ENCODE measurements at places on chromosomes 7 and 10. TPM values are rescaled to one million over a fixed set of nuclear protein-coding genes. Genes with fewer than 3 reads are reported as not detected.
A peak's percentile ranks its signal among the peaks of the same experiment; 100 is the strongest.

Gene GRID1
- total RNA-seq, result 7.3 TPM

Gene ATXN7L1
- total RNA-seq, result 8.2 TPM

Gene TEX36
- total RNA-seq, result not detected

Gene OPN1SW
- total RNA-seq, result not detected

Gene EVX1
- total RNA-seq, result 0.21 TPM

DNA sequence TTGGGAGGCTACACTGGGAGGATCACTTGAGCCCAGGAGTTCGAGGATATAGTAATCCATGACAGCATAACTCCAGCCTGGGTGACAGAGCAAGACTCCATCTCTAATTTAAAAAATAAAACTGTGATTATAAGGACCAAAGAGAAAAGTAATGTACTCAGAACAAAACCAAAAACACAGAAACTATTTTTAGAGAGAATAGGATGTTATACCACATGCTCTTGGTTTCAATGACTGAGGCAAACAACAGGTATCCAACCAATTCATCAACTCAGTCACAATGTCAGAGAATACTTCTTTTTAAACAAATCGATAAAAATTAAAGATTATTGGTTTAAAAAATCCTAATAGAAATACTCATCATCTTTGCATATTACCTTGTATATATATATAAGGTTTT is 186.7 kb downstream of the TPK1 start:
- H3K36me3 ChIP-seq, result no peaks in the 10 kb centered on the region
- no peaks in the 10 kb centered on the region for H3K4me1 ChIP-seq
- H3K4me3 ChIP-seq, result no peak overlapping the region

- no peaks in the 10 kb centered on the region for H3K4me1 ChIP-seq
- DNase-seq, result no peak
- H3K4me3 ChIP-seq, result no peak overlapping the region
- H3K27ac ChIP-seq, result no peak overlapping the region
- H3K27me3 ChIP-seq, result no peaks in the 10 kb centered on the region
- H3K36me3 ChIP-seq, result no peaks in the 10 kb centered on the region
These were observed 103.9 kb upstream of the POT1 start for GRCh38 chr7:125033506-125033905.

GRCh38 chr7:156944876-156945275 is 4.6 kb upstream of the NOM1 start:
- no peaks in the 10 kb centered on the region for H3K27me3 ChIP-seq
- no peaks in the 10 kb centered on the region for H3K4me1 ChIP-seq
- no peak overlapping the region for H3K4me3 ChIP-seq
- no peak overlapping the region for H3K27ac ChIP-seq
- DNase-seq, result no peak
- no peaks in the 10 kb centered on the region for H3K36me3 ChIP-seq

DNA sequence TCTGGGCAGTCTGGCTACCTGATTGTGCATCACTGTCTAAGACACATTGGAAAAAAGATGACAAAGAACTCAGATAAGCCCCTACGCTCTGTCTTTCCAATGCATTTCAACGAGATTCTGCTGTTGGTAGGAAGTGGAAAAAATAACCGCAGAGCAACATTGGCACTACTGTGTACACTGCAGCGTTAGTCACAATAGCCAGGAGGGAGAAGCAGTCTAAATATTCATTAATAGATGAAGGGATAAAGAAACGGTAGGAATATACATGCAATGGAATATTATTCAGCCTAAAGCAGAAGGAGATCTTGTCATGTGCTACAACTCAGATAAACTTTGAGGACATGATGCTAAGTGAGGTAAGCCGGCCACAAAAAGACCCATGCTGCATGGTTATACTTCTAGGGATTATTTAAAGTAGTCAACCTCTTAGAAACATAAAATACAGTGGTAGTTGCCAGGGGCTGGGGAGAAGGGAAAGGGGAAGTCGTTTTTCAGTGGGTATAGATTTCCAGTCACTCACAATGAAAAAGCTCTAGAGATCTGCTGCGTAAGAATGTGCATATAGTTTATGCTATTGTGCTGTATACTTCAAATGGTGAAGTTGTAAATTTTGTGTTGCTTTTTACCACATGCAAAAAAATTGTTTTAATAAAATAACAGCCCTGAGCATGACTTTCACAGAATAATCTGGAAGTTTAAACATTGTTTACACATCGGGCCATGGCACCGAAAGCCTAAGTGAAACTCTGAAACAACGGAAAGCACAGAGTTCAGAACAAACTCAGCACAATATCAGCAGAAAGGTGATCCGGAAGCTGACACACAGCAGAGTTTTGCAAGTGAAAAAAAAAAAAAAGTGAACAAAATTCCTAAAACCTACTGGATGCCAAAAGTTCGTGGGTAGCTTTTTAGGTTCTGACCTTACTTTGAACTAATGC is 40.1 kb downstream of the ELMO1 start:
- no peak overlapping the region for H3K4me3 ChIP-seq
- no peaks in the 10 kb centered on the region for H3K4me1 ChIP-seq
- DNase-seq, result no peak
- no peaks in the 10 kb centered on the region for H3K27me3 ChIP-seq
- peak overlapping the region; percentile 41 for H3K27ac ChIP-seq

- H3K4me1 ChIP-seq, result peaks cover 8% of the 10 kb centered on the region
- H3K27ac ChIP-seq, result no peak overlapping the region
- no peaks in the 10 kb centered on the region for H3K36me3 ChIP-seq
- no peaks in the 10 kb centered on the region for H3K27me3 ChIP-seq
- H3K4me3 ChIP-seq, result no peak overlapping the region
- DNase-seq, result no peak
These were observed 4.7 kb downstream of the ANXA11 start for GRCh38 chr10:80200687-80201086.

- no peak overlapping the region for H3K4me3 ChIP-seq
- no peaks in the 10 kb centered on the region for H3K36me3 ChIP-seq
- no peak for DNase-seq
- no peak overlapping the region for H3K27ac ChIP-seq
- H3K4me1 ChIP-seq, result no peaks in the 10 kb centered on the region
- H3K27me3 ChIP-seq, result no peaks in the 10 kb centered on the region
These were observed 82.2 kb upstream of the GPR141 start for GRCh38 chr7:37601321-37601720.

GRCh38 chr7:26153823-26154783 is 2.1 kb downstream of the NFE2L3 start:
- H3K4me1 ChIP-seq, result peaks cover 10% of the 10 kb centered on the region
- H3K27me3 ChIP-seq, result peaks cover 8% of the 10 kb centered on the region
- H3K36me3 ChIP-seq, result no peaks in the 10 kb centered on the region
- H3K4me3 ChIP-seq, result no peak overlapping the region
- H3K27ac ChIP-seq, result no peak overlapping the region

DNA sequence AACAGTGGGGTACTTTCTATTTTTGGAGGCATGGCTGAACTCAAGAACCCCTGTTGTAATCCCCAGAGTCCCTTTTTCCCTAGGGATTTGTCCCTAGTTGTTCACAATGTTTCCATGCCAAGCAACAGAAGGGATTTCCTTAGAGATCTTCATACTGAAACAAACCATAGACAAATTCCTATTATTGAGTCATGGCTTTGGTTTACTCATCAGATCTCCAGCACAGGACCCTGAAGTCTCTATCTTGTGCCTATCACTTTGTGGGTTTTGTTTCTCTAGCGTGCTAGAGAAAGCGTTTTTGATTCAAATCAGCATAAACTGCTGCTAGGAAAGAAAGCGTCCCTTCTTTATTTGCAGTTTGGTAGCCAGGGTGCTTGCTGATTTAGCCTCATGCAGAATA is 165.0 kb downstream of the BAMBI start:
- no peaks in the 10 kb centered on the region for H3K36me3 ChIP-seq
- no peaks in the 10 kb centered on the region for H3K27me3 ChIP-seq
- DNase-seq, result no peak
- no peak overlapping the region for H3K4me3 ChIP-seq
- H3K27ac ChIP-seq, result peak overlapping the region; percentile 62

GRCh38 chr7:105876964-105877601 is 684 bp upstream of the ATXN7L1 start:
- no peaks in the 10 kb centered on the region for H3K36me3 ChIP-seq
- H3K4me1 ChIP-seq, result no peaks in the 10 kb centered on the region
- peak; percentile 44 for DNase-seq
- H3K27me3 ChIP-seq, result no peaks in the 10 kb centered on the region

- no peak overlapping the region for H3K4me3 ChIP-seq
- H3K36me3 ChIP-seq, result no peaks in the 10 kb centered on the region
- peaks cover 39% of the 10 kb centered on the region for H3K4me1 ChIP-seq
- peak overlapping the region; percentile 97 for H3K27ac ChIP-seq
These were observed 90.3 kb downstream of the INPP5A start for GRCh38 chr10:132627666-132628531.

DNA sequence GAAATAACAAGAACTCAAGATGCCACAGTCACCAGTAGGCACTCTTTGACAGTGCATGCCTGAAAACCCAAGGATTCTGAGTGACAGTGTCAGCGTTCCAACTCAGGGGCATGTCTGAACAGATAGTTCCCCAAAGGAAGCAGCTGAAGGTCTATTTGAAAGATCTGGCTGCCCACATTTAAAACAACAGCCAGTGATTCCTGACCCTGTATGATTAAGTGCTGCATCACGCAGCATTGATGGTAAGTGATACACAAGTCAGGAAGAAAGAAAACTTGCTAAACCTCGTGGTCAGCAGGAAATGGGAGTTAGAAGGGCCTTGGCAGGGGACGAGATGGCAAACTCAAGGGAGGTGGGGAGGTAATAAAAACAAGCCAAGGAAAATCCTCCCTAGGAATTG is 1013.1 kb downstream of the TYW1 start:
- no peaks in the 10 kb centered on the region for H3K27me3 ChIP-seq
- H3K4me3 ChIP-seq, result no peak overlapping the region
- no peak for DNase-seq
- no peaks in the 10 kb centered on the region for H3K36me3 ChIP-seq

DNA sequence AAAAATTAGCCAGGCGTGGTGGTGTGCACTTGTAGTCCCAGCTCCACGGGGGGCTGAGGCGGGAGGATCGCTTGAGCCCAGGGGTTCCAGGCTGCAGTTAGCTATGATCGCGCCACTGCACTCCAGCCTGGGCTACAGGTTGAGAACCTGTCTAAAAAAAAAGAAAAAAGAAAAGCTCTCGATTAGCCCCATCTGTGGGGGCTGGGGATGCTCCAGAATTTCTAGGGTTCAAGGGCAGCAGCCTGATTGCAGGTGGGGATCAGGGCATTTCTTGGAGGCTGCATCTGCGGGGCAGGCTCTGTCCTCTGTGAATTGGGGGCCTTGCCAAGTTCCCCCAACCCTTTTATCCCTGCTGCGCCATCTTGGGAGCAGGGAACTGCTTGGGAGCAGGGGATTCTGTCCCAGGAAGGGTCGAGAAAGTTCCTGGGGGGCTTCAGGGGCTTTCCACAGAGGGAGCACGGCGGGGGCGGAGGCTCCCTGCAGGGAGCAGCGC is 651 bp upstream of the ARPC1A start:
- H3K27ac ChIP-seq, result peak overlapping the region; percentile 75
- H3K4me1 ChIP-seq, result peaks cover 6% of the 10 kb centered on the region
- no peak for DNase-seq

GRCh38 chr7:40299097-40299496 is 164.3 kb downstream of the SUGCT start:
- no peaks in the 10 kb centered on the region for H3K4me1 ChIP-seq
- no peak overlapping the region for H3K27ac ChIP-seq
- H3K36me3 ChIP-seq, result no peaks in the 10 kb centered on the region
- no peaks in the 10 kb centered on the region for H3K27me3 ChIP-seq

GRCh38 chr10:119315128-119316001 is 108.0 kb downstream of the GRK5 start:
- no peaks in the 10 kb centered on the region for H3K36me3 ChIP-seq
- H3K4me1 ChIP-seq, result no peaks in the 10 kb centered on the region
- H3K27me3 ChIP-seq, result no peaks in the 10 kb centered on the region
- no peak for DNase-seq
- no peak overlapping the region for H3K4me3 ChIP-seq

All from uterus (tissue), 4 donors.